ENCODE measurements at places on chromosomes 12 and 14.

DNA sequence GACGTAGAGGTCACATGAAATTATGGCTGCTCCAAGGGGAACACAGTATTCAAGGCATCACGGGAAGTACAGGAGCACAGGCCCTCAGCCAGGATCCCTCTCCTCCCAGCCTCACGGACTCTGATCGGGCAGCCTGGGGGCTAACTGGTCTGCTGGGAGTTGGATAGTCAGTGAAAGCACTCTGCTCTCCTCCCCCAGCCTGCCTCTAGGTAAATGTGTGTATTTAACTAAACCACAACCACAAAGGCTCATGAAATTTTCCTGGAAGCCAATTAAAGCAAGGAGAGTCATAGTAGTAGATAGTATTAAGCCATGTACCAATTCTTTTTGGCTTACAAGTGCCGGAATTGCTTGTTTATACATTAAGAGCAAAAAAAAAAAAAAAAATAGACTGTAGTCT lies 254.3 kb downstream of the MSRB3 start:
- DNase-seq = no peak

- DNase-seq = no peak
Measured at GRCh38 chr12:4441355-4442335, 4.0 kb downstream of the FGF6 start.

DNA sequence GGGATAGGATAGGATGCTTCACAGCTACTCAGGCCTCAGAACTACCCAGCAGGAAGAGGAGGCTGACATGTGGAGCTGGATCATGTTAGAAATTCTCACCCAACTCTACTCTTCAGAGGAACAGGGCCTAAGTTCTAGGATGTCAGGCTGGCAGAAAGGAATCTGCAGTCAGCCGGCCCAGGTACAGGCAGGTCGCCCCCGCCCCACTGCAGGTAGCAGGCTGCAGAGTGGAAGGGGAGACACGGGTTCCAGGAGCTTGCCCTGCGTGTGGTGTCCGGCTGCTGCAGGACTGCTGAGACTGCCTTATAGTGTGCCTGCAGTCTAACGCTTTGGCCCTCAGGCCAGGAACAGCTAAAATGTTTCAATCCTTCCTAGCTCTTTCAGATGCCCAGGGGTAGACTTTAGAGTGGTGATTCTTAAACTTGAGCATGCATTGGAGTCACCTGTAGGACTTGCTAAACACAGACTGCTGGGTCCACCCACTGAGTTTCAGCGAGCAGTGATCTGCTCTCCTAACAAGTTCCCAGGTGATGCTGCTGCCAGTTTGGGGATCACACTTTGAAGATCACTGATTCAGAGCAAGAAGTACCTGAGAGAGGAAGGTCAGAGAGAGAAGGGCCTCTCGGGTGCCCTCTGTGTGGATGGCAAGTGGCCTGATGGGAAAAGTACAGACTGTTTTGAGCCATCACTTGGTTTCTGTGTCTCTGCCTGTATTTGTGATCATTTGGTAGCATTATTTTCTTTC lies 153.6 kb downstream of the PPM1H start:
- DNase-seq = no peak

DNA sequence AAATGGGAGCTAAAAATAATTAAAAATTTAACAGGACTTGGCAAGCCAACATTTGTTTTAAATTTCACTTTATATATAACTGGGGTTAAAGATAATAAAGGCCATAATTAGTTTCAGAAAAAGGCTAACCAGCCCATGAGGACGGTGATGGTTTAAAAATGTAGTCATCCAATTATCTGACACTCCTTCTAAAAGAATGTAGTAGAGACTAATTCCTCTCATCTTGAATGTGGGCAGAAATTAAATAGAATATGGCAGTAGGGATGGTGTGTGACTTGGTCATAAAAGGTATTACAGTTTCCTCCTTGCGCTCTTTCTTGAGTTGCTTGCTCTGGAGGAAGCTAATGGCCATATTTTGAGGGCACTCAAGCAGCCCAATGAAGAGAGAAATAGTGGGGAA lies 49.1 kb upstream of the PTPRB start:
- DNase-seq = no peak

DNA sequence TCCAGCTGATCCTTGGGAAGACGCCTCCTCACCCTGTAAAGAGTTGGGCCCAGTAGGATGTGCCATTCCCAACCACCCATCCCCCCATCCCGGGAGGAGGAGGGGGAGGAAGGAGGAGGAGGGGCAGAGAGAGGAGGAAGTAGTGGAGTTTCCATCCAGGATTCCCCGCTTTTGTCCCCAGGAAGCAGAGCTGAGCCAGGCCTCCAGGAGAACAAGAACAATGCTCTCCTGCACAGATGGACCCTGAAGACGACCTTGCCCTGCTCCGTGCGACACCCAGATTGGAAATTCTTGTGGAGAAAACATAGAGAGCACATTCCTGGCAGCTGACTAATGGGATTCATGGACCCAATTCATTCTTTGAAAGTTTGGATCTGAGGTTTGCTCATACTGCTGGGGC lies 132.3 kb upstream of the CRY1 start:
- no peak for DNase-seq

DNA sequence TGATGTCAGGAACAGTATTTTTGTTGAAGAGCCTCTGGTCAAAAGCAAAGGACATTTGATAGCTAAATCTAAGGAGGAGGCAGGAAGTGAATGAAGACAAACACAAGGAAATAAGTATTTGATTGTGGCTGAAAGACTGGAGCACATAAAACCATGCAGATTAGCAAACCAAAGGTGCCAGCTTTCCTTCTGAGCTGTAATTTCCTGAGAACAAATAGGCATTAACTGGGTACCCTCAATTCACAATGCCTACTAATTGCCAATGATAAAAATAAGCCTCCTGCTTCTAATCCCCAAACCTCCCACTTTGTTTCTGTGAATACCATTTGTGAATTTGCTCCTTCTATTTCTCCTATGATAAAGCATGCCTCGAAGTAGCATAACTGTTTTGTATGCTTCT lies 1279.6 kb upstream of the USP15 start:
- DNase-seq = no peak

DNA sequence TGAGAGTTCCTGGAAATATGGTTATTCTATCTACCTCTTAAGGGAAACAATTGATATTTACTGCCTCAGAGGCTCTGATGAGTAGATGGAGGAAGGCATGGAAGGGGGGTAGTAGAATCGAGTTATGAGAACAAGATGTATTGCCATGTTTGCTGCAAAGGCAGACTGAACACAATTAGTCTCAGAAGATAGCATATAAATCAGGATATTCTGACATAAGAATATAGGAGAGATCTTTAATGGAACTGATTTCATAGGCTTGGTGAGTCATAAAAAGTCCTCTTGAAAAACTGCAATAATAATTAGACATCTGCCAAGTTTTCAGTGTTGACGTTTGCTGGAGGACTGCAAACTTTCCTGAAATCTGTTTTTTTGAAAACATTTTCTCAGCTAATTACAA lies 636.1 kb downstream of the TMTC2 start:
- no peak for DNase-seq

- peak; percentile 31 for DNase-seq
Measured at GRCh38 chr14:73283608-73284379, 46.5 kb downstream of the PAPLN start.

- DNase-seq = no peak
Measured at GRCh38 chr12:99152337-99152736, 495.2 kb upstream of the GARIN6 start.

GRCh38 chr14:72880164-72880563 lies 13.7 kb downstream of the DPF3 start:
- no peak for DNase-seq

All from bronchial epithelial cell (primary cell).